CD4-positive, alpha-beta T cell treated with Interleukin-6 at 100 ng/mL for 8 hours (primary cell): ENCODE measurements at places on chromosomes 1 and 21.
A peak's percentile ranks its signal among the peaks of the same experiment; 100 is the strongest.

DNA sequence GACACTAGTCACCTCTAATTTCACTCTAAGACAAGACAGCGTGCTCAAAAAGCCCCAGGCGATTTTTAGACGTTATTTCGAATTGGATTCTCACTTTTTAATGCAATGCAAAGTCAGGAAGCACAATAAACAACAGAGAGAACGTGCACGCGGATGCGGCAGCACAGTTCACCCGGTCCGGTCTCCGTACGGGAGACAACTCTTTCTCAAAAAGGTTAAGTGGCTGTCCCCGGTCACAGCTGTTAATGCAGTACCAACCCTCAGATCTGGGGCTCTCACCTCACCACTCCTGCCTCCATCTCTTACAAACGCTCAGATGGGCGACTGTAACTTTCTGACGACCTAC lies 1.2 kb downstream of the HP1BP3 start:
- no peak for DNase-seq

- no peak for DNase-seq
These were observed 1574.5 kb downstream of the MRPL39 start for GRCh38 chr21:24032709-24033232.

DNA sequence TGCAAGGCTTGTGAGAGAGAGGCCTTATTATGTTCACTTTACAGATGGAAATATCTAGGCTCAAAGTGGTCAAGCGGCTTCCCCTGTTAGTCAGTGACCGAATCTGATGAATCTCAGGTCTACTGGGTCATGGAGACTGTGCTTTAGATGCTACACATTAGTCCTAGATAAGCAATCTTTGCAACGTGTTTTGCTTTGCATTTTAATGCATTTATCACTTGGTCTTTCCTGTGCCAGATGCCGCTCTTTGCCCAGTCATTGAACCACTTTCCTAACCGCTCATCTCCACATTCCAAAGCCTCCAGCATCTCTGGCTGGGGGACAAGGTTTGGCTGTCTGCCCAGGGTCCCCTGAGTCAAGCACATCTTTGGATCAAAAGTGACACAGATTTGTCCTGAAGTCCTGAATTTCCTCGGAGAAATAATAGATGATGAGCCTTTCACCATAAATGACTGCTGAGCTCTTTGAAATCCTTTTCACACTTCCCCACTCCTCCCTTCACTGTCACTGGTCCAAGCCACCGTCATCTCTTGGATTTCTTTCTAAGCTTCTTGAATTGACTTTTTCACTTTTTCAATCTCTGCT lies 96.0 kb upstream of the USP24 start:
- DNase-seq = no peak

GRCh38 chr1:34825455-34826091 lies 32.8 kb downstream of the GJA4 start:
- DNase-seq = no peak

GRCh38 chr1:219489636-219490035 lies 123.3 kb downstream of the ZC3H11B start:
- DNase-seq = no peak

DNA sequence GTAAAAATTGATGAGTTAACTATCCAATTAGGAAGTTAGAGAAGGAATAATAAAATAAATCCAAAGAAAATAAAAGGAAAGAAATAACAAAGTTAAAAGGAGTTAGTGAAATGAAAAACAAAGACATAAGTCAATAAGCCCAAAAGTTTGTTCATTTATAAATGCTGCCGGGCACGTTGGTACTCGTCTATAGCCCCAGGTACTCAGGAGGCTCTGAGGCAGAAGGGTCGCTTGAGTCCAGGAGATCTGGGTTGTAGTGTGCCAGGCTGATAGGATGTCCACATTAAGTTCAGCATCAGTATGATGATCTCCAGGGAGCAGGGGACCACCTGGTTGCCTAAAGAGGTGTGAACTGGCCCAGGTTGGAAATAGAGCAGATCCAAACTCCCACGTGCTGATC lies 35.5 kb upstream of the VANGL1 start:
- DNase-seq = no peak

DNA sequence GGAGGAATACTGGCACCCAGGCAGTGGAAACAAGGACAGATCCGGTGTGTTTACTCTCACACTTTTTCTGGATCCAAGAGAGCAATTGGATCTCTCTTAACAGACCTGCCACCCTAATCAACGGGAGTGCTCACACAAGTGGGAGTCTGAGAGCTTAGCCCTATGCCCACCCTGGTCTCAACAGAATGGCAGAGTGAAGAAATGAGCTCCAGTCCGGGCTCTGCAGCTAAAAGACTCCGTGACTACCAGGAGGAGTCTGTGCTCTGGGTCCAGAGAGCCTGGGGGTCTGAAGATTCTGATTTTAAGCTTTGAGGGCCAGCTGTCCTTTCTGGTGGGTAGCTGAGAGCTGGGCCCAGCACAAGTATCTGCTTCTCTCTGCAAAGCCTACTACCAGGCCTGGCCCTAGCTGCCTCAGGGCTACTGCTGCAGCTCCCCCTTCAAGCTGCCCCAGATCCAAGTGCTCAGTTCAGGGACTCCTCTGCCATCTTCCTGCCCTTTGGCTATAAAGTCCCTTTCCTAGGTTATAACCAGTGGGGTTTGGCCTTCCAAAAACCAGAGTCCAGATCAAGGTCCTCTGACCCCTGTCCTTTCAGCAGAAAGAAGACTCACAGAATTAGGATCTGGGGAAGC lies 3.9 kb downstream of the S100A9 start:
- DNase-seq = no peak

DNA sequence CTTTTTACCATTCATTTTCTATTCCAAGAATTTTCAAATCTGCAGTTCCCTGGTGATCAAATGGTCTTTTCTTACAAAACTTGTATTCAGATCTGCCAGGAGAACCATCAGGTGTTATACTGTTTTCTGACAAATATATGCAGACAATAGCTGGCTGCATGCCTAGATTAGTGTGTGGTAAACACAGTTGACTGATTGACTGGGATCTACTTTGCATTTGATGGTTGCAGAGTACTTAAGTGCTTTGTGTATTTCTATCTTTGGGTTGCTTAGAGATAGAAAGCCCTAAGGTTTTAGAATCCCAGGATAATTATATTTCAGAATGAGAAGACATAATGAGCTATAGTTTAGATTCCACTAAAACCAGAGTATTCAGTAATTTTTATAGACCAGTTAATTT lies 102.0 kb upstream of the CHODL start:
- no peak for DNase-seq

DNA sequence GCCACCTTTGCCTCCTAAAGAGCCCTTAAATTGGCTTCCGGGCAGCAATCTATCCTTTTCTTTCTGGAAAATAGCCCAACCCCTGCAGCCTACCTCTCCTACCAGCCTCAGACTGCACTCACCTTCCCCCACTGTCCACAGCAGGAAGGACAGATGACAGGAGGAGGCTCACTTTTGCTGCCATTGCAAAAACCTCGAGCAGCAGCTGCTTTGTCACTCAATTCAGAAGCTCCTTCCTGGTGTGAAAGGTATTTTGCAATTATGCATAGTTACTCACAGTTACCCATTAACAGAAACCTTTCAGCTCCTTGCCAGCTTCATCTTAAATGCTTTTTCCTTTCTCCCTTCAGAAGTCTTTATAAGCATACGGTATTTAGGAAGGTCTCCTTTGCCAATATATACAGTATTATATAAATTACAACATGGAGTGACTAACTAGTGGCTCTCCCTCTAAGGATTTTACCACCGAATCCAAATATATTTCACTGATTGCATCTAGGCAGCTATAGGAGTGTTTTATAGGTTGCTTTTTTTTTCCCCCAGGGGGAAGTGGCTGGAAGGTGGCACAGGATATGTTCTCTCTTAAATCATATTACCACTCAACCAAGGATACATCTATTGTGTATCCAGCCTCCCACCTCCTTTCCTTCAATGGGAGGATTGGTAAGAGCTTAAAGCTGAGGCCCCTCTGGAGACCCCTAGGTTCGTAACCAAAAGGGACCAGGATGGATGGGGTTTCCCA lies 142.1 kb upstream of the IPO9 start:
- DNase-seq = no peak

- DNase-seq = no peak
These were observed 7.3 kb downstream of the CSTB start for GRCh38 chr21:43768868-43769167.

DNA sequence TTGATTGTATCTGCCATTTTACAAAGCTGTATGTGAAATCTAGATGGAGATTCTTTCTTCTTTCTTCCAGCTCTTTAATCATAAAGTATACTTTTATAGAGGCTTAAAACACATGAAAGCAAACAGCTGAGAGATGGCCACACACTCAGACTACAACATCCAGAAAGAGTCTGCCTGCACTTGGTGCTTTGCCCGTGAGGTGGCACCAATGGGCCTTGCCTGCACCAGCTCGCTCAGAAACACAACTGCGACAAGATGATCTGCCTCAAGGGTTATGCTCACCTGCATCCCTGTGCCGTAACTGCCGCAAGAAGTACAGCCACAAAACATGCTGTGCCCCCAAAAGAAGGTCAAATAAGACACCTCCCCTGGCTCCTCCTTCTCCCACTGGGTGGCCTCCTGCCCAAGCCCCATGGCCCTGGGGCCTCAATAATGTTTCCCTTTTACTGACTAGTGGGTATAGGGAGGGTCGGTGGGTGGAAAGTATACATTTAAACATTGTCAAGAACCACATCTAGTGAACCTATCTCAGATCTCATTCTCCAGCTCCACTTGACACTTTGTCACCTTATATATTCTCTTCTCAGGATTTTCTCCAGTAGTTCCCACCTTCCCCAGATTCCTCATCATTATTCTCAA lies 66.7 kb upstream of the ANGPTL3 start:
- DNase-seq = no peak

DNA sequence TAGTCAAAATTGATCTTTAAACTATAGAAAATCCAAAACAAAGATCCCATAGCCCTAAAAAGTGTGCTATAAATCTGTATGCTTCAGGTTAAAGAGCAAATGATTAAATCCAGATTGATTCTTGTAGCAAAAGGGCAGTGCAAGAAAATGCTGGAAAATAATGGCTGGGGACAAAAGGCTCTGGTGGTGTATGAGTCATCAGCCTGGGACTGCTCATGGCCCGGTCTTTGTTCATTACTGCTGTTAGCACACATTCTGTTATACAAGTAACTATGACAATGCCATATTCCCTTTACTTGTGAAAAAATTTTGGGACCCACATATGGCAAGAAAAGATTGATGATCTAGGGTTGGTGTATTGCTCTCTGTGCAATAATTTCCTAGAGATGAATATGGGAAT lies 89.1 kb downstream of the RWDD3 start:
- no peak for DNase-seq

DNA sequence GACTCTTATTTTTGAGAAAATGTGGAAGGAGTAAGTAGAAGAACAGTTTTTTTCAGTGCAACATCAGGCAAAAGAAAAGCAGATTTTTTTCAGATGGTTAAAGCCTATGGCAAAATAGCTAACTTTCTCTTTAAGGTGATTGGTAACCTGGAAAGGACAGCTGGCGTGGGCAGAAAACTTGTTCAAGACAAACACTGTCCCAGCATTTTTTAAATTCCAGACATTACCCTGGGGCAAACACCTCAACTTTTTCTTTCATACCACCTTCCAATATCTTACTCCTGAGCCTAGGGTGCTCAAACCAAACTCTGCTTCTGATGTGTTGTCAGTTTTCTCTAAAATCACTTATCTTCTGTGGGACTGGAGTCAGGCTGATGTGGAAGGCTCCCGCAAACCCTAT lies 2.7 kb upstream of the LEPR start:
- no peak for DNase-seq

GRCh38 chr21:45167796-45168222 lies 93.4 kb downstream of the ADARB1 start:
- DNase-seq = no peak

- DNase-seq = peak; percentile 63
These were observed 10.8 kb downstream of the INAVA start for GRCh38 chr1:200905411-200906052.

- no peak for DNase-seq
These were observed 18.7 kb upstream of the CRB1 start for GRCh38 chr1:197249324-197249723.

DNA sequence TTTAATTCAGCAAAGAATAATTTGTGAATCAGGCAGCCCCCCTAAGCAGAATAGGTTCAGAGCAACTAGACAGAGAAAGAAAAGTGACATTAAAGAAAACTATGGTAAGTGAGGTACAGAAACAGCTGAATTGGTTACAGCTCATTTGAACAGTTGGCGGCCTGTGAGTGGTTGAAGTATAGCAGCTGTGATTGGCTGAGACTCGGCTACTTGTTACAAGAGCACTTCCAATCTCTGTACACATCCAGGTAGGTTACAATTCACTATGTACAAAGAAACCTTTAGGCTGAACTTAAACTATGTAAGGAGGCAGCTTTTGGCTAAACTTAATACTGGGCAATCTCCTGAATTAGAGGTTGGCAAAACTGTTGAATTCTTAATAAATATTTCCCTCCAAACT lies 171.1 kb upstream of the LHX8 start:
- DNase-seq = no peak

- no peak for DNase-seq
These were observed 534.3 kb downstream of the PLPP3 start for GRCh38 chr1:56045062-56045461.

GRCh38 chr1:10473145-10473765 lies 926 bp upstream of the DFFA start:
- DNase-seq = no peak

DNA sequence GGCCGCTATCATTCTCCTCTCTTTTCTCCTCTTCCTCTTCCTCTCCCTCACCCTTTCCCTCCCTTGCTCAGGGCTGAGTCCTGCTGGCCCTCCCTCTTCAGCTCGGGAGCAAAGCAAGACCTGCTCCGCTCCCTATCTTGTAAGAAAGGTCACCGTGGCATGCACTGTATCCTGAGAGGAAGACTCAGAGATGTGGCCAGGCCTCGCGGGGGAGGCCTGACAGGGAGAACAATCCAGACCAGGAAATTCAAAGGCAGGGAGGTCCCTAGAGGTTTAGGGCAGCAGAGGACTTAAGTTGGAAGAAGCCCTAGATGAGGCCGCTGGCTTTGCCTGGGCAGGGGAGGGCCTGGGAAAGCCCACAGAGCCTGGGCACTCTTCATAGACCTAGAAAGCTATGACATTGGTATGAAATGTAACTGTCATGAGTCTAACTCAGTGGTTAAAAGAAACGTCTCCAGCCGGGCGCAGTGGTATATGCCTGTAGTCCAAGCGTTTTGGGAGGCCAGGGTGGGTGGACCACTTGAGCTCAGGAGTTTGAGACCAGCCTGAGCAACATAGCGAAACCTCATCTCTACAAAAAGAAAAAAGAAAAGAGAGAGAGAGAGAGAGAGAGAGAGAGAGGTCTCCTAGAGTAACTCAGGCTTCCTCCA lies 14.6 kb upstream of the PTAFR start:
- DNase-seq = no peak

DNA sequence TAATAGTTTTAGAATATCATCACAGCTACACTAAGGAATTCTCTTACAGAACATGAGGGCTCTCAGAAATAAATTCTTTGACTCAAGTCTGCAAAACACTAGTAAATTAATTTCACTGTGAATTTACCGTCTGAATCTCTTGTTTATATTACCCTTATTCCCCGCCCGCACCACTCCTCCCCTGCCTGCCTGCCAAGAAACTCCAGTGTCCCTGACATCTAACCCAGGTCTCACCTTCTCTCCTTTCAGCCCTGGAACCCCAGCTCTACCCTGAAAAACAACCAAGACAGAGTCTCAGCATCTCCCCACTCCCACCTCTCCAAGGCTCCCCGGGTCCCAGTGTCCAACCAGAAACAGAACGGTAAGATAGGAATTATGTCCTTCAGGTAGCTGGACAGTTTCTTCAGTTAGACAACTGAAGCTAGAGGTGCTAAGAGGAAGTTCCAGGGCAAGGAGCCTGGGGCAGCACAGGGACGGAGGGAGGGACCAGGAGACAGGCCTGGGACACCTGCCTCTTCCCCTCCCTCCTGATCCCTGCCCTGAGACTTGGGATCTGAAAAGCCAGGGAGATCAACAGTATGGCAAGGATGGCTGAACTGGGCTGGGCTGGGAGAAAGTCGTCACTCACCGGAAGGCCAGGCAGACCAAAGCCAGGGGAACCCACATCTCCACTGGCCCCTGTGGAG lies 15.4 kb downstream of the COL16A1 start:
- DNase-seq = no peak
